Chondrocyte (in vitro differentiated cells): ENCODE measurements at places on chromosomes 13 and 19. TPM values are rescaled to one million over a fixed set of nuclear protein-coding genes. Genes with fewer than 3 reads are reported as not detected.

Gene KCNJ14
- total RNA-seq, result 0.90 to 1.1 TPM (median 0.95 TPM) in 3 replicates

Gene TTC9B
- total RNA-seq, result not detected in 3 replicates

Gene CELF5
- 0.22 to 0.31 TPM in 2 of 3 replicates, not detected in the other for total RNA-seq

Gene IL17D
- 6.0 to 12.3 TPM (median 12.1 TPM) in 3 replicates for total RNA-seq

Gene NLRP11
- not detected in 3 replicates for total RNA-seq

Gene PEAK3
- total RNA-seq, result 0.31 to 0.50 TPM (median 0.38 TPM) in 3 replicates

Gene ANKRD24
- total RNA-seq, result 0.47 to 1.3 TPM (median 0.92 TPM) in 3 replicates

Gene ZNF77
- total RNA-seq, result 2.9 to 4.1 TPM (median 3.6 TPM) in 3 replicates

Gene CKM
- total RNA-seq, result not detected in 3 replicates

Gene SULT2B1
- 0.22 TPM in 1 of 3 replicates, not detected in the others for total RNA-seq

- no peak for DNase-seq
These were observed 96.5 kb downstream of the KL start for GRCh38 chr13:33112766-33113165.

GRCh38 chr13:80598189-80598588 lies 257.3 kb upstream of the SPRY2 start:
- no peak for DNase-seq

GRCh38 chr13:109697936-109698335 lies 88.4 kb downstream of the IRS2 start:
- no peak for DNase-seq

- DNase-seq, result no peak
These were observed 7.7 kb downstream of the TYK2 start for GRCh38 chr19:10372690-10373089.

GRCh38 chr19:38736413-38737280 lies 7.6 kb downstream of the CAPN12 start:
- DNase-seq, result no peak

DNA sequence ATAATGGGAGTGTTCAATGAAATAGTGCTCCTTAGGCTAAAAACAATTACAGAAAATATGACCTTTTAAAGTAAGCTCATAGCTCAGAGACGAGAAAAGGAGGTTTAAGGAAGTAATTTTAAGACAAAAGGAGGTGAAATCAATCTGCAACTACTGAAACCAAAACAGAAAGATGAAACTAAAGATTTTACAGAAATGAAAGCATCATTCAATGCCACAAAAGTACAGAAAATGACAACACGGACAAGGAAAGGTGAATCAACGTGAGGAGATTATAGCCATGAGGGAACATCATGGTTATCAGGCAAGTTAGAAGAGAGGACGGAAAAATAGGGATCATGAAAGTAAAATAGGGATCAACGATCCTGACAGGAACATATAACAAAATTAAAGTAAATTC lies 745.2 kb downstream of the PCDH17 start:
- no peak for DNase-seq

GRCh38 chr13:99909836-99910619 lies 61.5 kb downstream of the ZIC5 start:
- no peak for DNase-seq

DNA sequence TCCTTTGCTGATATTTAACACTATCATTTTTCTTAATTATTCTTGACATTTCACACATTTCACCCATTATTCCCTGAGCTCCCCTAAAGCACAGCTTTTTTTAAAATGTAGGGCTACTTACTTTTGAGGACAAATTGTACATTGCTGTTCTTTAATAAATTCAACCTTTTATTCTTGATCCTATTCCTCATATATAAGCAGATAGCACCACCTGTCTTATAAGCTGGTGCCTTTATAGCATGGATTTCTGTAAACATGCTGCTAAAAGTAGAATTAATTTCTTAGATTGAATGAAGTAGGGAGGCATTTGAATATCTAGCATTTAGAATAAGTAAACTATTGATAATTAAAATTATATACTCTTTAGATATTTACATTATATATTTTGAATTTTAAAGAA lies 603.4 kb upstream of the PCDH9 start:
- DNase-seq, result no peak

DNA sequence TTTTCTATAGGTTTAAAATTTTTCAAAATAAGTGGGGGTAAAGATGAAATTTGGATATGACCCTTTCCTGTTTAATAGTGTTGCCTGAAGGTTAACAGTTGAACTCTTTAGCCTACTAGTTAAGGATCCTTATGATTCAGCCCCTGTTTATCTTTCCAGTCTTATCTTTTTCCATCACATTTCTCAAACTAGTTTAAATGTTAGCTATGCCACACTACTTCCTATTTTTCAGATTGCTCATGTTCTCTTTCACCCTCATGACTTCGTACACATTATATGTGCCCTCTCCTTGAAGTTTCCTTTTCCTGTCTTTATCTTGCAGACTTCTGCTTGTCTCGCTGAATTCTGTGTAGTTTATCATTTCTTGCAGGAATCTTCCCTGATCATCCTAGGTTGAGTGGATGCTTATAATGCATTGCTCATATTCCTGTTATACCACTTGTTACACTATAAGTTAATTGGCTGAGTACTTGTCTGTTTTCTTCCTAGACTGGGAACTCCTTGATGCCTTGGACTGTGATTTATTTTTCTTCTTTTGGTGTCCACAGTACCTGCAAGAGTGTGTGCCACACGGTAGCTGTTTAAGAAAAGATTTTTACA lies 86.7 kb downstream of the FNDC3A start:
- no peak for DNase-seq

- DNase-seq, result no peak
These were observed 4.3 kb upstream of the SIX5 start for GRCh38 chr19:45773384-45773783.

GRCh38 chr13:46543287-46543686 lies 9.7 kb upstream of the LRCH1 start:
- no peak for DNase-seq

GRCh38 chr13:95763601-95764000 lies 86.7 kb downstream of the DNAJC3 start:
- no peak for DNase-seq

- DNase-seq, result no peak
These were observed 174.4 kb downstream of the DCT start for GRCh38 chr13:94305033-94305432.

GRCh38 chr13:99123101-99124045 lies 77.3 kb upstream of the UBAC2 start:
- DNase-seq, result no peak

- DNase-seq, result no peak
These were observed 74.4 kb downstream of the SLITRK6 start for GRCh38 chr13:85724546-85725432.
